ENCODE measurements at places on chromosomes 1 and 21.
A peak's percentile ranks its signal among the peaks of the same experiment; 100 is the strongest.

DNA sequence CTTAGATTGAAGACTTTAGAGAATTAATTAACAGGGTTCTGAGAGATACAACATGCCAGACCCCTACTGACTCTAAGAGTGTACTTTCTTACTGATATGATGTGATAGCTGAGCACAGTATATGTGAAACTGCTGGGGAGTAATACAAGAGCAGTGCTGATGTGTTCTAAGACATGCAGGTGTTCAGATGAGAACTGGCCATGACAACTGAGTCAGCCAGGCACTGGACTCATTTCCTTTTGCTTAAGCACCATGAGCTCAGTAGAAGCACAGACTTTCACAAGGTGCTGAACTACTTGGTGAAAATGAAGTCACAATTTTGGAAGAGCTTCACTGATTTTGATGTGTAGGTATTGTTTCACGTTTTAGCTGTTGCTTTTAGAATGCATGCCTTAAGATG is 15.9 kb upstream of the POGZ start:
- peak; percentile 64 for ATAC-seq

DNA sequence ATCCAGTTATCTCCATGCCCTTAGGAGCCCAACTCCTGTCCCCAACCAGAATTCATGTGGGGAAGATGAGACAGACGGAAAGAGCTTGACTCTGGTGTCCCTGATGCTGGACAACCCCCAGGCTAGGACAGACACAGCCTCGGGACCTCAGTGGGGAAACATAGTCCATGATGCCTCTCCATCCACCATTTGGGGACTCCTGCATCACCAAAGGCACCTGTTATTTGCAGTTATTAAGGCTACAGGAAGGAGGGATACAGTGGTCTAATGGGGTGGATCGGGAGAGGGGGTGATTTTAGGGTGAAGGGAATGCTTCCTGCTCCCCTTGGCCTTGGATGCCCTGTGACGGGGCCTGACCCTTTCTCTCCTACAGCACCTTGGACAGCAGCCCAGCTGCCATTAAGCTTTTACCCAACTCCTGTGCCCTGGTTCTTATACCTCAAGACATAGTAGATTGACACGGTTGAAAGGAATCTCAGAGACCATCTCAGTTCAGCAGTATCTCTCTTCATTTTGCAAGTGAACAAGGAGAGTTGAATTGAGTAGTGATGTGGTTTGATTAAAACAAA is 111.6 kb downstream of the MATN1 start:
- no peak for ATAC-seq

GRCh38 chr1:211145944-211146343 is 12.0 kb upstream of the KCNH1 start:
- ATAC-seq: no peak

GRCh38 chr1:212601524-212601923 is 7.0 kb upstream of the ATF3 start:
- ATAC-seq: peak; percentile 55

DNA sequence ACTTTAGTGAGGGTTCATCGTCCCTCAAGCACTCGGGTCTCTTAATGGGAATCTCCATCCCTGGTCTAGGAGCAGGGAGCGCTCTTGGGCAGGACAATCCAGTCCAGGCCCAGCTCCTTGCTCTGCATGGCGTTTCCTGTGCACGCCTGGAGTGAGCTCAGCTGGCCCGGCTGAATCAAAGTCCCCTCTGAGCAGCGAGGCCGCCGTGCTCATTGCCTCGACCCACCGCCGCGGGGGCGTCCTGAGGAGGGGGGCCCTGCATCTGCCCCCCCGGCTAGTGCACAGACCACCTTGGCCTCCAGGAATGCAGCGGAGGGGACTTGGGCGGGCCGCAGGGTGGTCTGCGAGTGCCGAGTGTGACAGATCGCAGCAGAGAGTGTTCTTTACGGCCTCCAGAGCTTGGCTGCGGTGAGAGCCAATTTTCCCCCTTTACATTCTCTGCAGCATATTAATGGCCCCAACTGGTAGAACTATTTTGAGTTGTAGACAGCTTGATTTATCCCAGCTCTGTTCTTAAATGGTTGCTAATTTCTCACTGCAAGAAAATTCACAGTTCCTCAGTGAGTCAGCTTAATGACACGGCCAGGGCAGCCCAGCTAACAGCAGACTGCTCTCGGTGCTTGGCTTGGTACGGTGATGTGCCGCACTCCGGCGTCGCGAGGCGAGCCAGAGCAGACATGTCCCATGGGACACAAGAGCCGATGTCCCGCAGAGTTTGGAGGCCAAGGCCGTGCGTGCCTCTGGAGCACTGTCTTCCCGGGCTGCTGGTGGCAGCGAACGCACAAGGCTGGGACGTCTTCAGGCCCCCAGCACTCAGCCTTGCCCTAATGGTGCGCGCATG is 39.8 kb downstream of the SNAP47 start:
- no peak for ATAC-seq

GRCh38 chr1:25912076-25912831 is 6.0 kb upstream of the STMN1 start:
- no peak for ATAC-seq

GRCh38 chr21:27631471-27631870 is 664.6 kb upstream of the ADAMTS5 start:
- ATAC-seq: no peak

- ATAC-seq: no peak
Observed at GRCh38 chr1:173050865-173051264, at the start of gene TNFSF18. Gene TNFSF18 (minus strand): TSS chr1:173050941. CDS start chr1:173050896, 45 bp downstream.

GRCh38 chr1:61269602-61270001 is 187.2 kb downstream of the NFIA start:
- ATAC-seq: no peak

- ATAC-seq: no peak
Observed at GRCh38 chr21:40881767-40882166, 34.8 kb upstream of the DSCAM start.

DNA sequence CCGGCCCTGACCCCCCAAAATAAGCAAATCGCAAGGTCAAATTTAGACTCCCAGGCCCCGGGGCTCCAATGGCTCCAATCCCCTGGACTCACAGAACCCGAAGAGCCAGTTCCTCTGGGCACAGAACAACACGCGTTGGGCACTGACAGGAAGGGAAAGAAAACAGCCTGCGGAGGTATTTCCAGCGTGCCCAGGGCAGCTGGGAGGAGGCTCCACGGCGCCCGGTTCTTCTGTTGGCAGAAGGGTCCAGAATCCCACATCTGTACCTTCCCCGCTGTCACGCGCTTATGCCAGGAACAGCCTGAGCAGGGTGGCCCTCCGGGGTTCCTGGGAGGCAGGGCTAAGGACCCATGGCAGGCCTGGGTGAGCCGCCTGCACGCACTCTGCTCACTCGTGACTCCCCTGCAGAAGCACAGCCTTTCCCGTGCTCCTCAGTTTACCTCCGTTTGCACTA is 85.5 kb downstream of the RIPK4 start:
- no peak for ATAC-seq

GRCh38 chr1:99849744-99850458 is at the start of gene AGL:
Gene AGL (plus strand): TSS chr1:99850361. CDS start chr1:99851043, 682 bp downstream.
- peak; percentile 99 for ATAC-seq

DNA sequence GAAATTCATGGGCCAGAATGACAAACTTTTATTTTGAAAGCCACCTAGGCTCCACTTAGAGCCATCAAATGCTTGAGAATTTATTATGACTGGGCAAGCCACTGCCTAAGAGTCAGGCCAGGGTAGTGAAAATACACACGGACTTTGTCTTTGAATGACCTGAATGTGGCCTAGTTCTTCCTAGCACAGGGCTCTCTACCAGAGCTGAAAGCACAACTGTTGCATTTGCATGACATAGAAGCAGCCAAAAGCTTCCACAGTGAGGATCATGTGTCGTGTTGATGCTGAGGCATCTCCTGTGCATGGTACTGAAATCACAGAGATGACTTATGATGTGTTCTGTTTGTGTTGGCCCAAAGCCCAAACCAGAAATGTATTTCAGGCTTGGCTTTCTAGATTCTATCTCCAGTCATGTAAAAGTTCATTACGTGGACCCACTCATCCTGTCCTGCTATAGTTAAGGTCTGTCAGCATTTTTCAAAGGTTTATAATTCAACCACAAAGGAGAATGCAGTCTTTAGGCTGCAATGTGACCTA is 164.0 kb upstream of the UBE2U start:
- ATAC-seq: no peak

DNA sequence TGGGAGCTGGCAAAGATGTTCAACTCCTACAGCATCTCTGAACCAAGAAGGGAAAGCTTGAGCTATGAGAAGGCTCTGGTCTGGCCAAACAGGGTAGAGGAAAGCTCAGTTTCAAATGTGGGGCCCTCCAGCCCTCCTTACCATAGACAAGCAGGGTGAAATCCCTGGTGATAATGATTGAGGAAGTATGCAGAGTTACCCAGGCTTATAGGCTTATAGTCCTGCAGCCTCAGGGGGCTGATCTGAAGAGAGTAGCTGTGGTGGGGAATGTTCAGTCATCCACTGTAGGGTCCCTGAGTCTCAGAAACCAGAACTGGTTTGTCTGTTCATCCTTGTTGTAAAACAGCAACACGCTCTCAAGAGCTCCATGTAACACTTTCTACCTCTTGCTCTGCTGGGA is 19.8 kb upstream of the LY9 start:
- ATAC-seq: peak; percentile 93

DNA sequence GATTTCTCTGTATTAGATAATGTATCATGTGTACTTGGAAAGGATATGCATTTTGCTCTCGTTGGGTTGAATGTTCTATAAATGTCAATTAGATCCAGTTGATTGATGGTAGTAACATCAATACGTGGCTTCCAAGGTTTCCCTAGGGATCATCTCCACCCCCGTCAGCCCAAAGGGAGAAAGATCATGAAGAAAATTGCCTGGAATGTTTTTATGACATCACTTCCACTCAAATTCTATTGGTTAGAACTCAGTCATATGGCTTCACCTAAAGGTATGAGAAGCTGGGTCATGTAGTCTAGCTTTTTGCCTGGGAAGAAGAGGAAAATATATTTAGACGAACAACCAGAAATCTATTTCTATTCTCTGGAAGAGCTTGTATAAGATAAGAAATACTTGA is at the start of gene C1orf185:
TSS of gene C1orf185 (plus strand) at position 253 of the 400 bp plus-strand sequence. CDS start at position 259, 6 bp downstream.
- no peak for ATAC-seq

GRCh38 chr1:17190010-17190995 is 14.6 kb upstream of the PADI1 start:
- ATAC-seq: no peak

DNA sequence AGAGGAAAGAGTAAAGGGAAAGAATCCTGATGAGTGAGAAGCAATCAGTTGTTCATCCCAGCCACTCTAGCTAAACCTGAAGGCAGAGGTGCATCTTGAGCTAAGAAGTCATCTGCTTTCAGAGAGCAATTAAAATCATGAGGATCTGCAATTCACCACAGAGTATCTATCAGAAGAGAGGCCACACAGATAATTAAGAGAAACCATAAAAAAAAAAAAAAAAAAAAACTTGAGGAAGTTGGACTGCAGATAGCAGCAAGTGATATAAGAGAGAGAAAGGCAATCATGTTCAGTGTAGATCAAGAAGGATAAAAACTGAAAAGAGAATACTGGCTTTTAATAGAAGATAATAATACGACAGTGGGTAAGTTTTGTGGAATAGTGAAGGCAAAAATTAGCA is 17.7 kb downstream of the FOXJ3 start:
- no peak for ATAC-seq

- ATAC-seq: no peak
Observed at GRCh38 chr21:39788383-39788782, 43.4 kb downstream of the IGSF5 start.

GRCh38 chr1:164648636-164649035 is 89.7 kb downstream of the PBX1 start:
- no peak for ATAC-seq

DNA sequence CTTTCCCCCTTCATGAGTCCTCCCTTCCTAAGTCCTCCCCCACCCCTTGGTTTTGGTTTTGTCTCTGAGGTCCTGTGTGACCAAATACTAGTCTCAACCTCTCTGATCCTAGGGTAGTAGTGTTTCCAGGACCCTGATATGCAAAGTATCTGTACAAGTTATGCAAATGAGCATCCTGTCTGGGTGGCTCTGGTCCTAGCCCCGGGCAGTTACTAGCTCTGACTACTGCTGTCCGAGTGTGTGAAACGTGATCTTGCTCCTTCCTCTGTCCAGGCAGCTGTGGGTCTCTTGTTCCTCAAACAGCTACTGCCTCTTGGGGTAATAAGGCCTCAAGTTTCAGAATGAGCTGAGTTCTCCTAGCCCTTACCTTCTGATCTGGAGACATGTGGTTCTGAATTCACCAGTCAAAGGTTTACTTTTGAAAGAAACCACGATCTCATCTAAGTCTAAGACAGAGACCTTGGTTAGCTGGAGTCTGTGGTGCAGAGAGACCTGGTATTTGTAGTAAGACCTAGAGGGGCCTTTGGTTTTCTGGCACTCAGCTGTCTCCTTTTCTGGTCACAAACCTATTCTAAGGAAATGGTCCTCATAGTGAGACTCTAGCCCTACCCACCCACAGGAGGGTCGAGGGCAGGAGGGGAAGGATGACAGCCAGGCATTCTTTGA is 31.0 kb upstream of the IL19 start:
- peak; percentile 91 for ATAC-seq

- ATAC-seq: no peak
Observed at GRCh38 chr1:59816318-59816878, 1.6 kb downstream of the HOOK1 start.

- no peak for ATAC-seq
Observed at GRCh38 chr1:35959304-35959703, 28.4 kb downstream of the AGO3 start.

DNA sequence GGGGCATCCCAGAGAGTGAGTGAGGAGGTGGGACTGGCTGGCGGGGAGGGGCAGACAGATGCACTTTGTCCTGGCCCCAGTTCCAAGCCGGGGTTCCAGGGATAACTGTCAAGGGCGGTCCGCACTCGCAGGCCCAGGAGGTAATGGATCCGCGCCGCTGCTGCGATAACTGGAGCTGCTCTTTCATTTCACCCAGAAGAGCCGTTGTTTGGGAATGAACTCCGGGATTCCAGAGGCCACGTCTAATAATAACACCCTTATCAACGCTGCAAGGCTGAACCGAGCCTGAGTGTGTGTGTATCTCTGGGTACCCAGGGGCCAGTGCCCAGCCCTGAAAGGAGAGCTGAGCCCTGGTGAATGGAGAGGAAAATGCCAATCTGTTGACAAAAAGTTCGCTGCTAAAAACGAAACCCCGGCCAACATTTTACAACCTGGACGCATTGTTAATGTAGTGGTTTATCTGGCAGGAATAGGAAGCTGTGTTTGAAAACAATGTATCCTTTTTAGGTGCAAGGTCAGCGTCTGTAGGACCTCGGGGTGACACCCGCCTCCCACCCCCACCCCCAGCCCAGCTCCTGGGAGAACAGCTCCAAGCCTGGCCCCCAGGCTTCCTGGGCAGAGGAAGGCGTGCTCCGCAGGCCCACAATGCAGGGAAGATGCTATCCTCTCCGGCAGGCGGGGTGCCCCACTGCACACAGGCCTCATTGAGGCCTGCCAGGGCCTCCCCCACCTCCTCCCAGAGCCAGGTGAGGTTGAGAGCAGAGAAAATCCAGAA is 119.7 kb downstream of the PROX1 start:
- ATAC-seq: no peak

- no peak for ATAC-seq
Observed at GRCh38 chr1:153397051-153397923, 6.4 kb upstream of the S100A8 start.

- peak; percentile 91 for ATAC-seq
Observed at GRCh38 chr1:211335522-211336157, 9.0 kb downstream of the TRAF5 start.
